ENCODE measurements at places on chromosomes 2 and 18.
A peak's percentile ranks its signal among the peaks of the same experiment; 100 is the strongest.

DNA sequence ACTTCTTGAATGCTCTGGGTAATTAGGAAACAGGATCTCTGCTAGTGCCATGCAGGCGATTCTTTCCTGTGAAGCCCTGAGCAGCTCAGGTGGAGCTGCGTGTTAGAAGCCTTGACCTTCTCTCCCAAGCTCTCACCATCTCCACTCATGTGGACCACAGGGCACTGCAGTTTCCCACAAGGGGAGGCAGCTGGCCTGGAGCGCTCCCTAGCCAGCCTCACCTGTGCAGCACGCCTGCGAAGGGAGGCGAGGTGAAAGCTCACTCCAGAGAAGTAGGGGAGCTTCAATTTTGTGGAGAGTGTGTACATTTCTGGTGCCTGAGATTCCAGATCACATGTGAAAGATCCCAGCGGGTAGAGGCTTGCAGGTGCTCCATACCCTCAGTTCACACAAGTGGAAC is 11.1 kb upstream of the HES6 start:
- DNase-seq, result no peak

DNA sequence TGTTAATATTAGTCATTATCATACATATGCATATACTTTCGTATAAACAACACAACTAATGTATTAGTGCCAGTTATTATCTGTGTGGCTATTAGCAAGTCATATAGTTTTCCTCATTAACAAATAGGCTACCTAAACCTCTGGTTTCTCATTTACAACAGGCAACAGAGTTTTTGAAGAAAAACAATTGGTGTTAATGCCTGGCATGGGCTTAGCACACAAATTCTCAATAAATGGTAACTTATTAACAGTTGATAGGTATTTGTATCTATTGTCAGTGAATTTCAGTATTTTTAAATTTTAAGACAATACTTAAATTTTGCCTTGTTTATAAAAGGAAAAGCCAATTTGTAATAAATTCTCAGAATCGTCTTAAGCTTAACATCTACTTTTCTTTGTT is 182.5 kb downstream of the PMAIP1 start:
- DNase-seq, result no peak

- DNase-seq, result no peak
Observed at GRCh38 chr18:54330768-54331548, 26.7 kb downstream of the STARD6 start.

DNA sequence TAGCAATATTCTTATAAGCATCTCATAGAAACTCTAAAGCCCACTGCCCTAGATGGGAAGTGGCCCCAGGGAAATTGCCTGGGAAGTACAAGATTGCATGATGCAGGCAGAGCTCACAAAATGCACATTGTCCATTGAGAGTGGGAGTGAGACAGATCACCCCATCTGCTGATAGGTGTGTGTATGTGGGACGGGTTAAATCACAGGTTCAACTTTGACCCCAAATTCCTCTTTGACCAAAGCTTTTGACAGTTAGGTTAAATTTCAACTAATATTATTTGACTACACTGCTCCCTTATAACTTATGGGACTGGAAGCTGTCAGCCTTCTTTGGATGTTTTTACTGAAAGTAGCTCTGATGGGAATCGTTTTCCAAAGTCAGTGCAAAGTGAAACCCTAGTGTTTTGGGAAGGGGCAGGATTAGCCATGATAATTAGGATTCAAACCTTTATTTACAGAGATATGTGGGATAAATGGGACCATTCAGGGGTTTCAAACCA is 11.4 kb upstream of the FABP1 start:
- DNase-seq, result no peak

- no peak for DNase-seq
Observed at GRCh38 chr2:26649992-26650712, 9.0 kb upstream of the CIB4 start.

DNA sequence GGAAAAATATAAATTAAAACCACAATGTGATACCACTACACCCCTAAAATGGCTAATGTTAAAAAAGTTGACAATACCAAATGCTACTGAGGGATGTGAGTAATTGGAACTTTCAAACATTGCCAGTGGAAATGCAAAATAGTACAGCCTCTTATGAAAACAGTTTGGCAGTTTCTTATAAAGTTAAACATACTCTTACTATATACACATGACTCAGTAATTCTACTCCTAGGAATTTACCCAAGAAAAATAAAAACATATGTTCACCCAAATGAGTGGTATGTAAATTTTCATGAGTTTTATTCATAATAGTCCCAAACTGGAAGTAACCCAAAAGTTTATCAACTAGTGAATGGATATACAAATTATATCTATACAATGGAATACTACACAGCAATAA is 228.0 kb downstream of the CYP26B1 start:
- DNase-seq, result no peak

GRCh38 chr2:135163306-135163705 is 111.2 kb downstream of the RAB3GAP1 start:
- DNase-seq, result no peak

GRCh38 chr2:62304429-62305417 is 108.8 kb downstream of the B3GNT2 start:
- DNase-seq, result no peak

- DNase-seq, result no peak
Observed at GRCh38 chr18:36771245-36771644, 57.6 kb downstream of the TPGS2 start.

- DNase-seq, result no peak
Observed at GRCh38 chr2:503288-503999, 173.8 kb downstream of the TMEM18 start.

- no peak for DNase-seq
Observed at GRCh38 chr18:9630444-9630843, 16.1 kb upstream of the PPP4R1 start.

DNA sequence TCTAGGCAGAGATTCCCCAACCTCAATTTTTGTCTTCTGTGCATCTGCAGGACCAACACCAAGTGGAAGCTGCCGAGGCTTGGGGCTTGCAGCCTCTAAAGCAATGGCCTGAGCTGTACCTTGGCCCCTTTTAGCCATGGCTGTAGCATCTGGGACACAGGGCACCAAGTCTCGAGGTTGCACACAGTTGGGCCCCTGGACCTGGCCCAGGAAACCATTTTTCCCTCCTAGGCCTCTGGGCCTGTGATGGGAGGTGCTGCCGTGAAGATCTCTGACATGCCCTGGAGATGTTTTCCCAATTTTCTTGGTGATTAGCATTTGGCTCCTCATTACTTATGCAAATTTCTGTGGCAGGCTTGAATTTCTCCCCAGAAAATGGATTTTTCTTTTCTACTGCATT is 105.7 kb upstream of the LDAH start:
- no peak for DNase-seq

DNA sequence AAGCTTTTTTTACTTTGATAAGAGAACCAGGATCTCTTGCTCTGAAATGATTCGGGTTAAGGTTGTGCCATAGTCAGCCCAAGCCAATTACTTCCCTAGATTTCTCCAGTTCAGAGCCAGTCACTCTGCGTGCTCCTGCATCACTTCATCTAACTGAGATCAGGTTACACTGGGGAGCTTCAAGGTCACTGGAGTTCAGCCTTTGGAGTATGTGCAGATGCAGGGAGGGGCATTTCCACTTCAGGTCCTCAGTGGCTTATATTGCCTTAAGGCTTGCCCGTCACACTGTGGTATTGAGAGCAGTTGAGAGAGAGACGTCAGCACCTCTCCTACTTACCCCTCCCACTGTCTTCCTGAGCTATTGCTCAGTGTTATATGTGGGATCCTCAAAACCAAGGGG is 317.8 kb downstream of the EPHA4 start:
- DNase-seq, result no peak

DNA sequence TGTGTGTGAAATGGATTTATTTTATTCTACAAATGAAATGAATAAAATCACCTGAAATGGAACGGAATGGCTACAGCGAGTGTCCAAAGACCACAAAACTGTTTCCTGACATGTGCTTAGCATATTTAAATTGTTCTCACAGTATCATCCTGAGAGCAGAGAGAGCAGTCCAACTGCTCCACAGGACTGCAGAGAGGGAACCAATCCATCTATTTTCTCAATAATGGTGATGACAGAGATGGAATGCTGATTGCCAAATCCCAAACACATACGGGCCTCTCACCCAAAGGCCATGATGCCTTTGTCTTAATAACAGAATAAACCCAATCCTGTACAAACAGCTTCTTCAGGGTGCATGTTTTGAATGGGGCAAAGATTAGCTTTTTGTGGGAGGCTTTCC is 41.1 kb downstream of the STAT1 start:
- DNase-seq, result no peak

DNA sequence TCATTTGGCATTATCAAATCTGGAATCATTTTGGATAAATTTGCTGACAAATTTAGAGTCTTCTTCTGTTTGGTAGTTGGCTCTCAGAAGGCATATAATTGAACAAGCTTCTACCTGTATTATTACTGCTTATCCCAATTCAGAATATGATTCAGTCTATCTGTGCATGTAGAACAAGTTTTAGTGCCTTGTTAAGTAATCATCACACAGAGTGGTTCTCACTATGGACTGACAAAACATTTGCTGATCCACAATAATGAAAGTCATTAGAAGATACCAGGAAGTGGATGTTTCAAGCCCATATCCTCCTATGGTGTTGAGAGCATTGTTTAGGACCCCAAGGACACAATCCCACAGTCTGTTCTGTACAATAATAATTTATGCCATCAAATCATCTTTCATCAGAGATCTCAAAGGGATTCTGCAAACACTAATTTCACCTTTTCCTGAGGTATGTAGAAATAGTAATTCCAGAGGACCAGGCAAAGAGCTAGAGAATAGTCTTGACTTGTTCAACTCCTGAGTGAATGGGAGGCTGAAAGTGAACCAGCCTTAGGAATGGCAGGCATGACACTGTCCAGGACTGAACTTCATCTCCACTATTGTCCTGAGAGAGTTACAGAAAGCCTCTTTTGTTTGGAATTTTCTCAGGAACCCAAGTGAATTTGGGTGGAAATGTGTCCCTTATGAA is 29.6 kb upstream of the DSC1 start:
- DNase-seq, result no peak

DNA sequence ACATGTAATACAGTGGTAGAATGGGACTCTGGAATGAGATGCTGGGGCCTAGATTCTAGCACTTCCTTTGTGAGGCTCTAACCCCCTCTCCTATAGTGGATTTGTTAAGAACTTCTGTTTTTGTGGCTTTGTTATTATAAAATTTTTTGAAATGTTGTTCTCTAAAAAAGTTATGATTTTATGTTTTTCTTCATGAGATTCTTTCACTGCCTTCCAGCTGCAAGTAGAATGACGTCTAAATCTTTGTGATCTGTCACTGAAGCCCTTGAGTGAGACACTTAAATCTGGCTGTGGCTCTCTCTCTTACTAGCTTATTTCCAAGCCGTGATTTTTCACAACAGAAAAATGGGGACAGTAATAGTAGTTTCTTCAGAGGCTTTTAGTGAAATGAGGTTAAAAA is 1.6 kb downstream of the CASP8 start:
- no peak for DNase-seq

DNA sequence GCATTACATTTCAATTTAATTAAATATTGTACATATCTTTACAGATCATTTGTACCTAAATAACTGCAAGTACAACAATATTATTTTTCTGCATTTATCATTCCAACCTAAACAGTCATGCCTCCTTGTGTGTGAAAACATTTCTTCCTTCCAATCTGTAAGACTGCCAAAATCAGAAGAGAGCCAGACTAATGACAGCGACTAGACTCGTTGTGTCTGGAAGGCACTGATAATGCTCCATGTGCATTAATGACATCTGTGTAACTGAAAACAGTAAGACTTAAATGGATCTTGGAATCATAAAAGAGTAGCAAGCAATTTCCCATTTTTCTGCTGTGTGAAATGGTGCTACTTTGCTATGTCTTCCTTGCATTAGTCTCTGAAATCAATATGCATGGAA is 278.0 kb upstream of the DSEL start:
- DNase-seq, result no peak

DNA sequence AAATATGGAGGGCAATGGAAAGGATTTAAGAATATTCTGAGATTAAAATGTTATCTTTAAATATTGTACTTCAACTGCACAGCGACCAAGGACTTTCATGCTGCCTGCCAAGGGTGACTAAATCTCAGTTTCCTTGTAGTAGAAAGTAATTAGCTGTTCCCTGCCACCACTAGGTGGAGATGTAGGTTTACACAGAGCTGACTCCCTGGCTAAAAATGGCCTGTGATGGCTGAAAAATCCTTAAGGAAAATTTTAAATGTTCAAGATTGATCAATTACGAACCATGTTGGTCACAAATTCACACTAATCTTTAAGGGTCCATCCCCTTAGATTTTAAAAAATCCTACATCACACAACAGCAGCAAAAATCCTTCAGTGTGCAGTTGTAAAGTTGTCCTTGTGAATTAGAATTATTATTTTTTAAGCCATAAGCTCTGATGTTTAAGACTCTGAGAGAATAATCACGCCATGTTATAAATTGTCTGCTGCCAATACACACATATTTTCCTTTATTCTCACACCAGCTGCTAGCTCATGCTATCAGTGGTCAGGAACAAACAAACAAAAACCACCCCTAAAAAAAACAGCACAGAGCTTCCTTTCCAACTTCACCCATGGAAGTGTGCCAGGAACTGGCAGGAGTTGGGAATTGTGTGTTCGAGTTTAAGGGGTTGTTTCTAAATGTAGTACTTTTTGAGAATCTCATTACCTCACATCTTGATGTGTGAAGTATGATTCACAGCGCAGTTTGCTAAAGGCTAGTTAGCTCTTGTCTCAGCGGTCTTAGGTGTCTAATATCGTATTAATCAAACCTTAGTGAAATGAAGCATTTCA is 399.8 kb downstream of the TMEM182 start:
- DNase-seq, result peak; percentile 21

- DNase-seq, result no peak
Observed at GRCh38 chr2:10704034-10704594, 14.3 kb upstream of the NOL10 start.

DNA sequence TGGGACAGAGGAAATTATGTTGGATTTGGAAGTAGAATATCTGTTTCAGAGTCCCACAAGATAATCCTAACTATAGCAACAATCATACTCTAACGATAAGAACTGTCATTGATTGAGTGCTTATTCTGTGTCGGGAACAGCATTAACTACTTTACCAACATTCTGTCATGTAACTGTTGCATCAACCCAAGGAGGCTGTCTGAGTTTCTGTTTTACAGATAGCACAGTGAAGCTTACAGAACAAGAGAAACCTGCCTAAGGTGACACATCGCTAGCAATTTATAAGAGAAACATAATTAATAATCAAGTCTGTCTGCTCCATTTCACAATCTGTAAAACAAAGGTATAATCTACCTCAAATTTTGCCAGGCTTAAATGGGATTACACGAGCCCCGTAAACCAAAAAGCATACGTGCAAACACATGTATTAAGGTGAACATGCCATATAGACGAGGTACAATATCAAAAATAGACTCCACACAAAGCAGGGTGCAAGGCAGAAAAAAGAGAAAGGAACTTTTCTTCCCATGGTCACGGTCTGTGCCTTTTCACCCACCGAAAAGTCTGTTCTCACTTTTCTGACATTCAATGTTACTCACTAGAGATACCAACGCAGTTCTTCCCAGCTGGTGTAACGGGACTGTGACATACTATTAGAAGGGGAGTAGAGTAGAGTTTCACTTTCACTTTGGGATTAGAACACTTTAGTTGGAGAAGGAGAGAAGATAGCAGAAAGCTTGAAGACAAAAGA is 37.2 kb upstream of the SLC8A1 start:
- DNase-seq, result no peak

- no peak for DNase-seq
Observed at GRCh38 chr18:13369353-13369752, 150.8 kb downstream of the LDLRAD4 start.

Data from GM12891 (cell line).